ENCODE measurements at places on chromosomes 3 and 15.
A peak's percentile ranks its signal among the peaks of the same experiment; 100 is the strongest.

- DNase-seq = no peak
Measured at GRCh38 chr15:34355241-34355640, 11.8 kb downstream of the LPCAT4 start.

GRCh38 chr3:12752809-12753208 lies 6.2 kb downstream of the TMEM40 start:
- no peak for DNase-seq

DNA sequence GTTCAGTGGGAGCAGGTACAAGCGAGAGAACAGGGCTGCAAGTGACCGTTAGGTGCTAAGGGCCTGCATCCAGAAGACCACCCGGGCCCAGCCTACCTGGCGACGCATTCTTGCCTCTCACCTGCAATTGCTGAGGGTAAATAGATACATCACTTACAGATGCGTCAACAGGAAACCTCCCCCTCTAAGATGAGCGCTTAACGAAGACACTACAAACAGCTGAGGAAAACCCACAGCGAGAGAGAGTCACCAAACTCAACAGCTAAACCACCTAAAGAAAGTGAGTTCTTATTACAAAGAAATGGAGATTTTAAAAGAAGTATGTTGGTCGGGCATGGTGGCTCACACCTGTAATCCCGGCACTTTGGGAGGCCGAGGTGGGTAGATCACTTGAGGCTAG lies 157.9 kb downstream of the CHSY1 start:
- no peak for DNase-seq

DNA sequence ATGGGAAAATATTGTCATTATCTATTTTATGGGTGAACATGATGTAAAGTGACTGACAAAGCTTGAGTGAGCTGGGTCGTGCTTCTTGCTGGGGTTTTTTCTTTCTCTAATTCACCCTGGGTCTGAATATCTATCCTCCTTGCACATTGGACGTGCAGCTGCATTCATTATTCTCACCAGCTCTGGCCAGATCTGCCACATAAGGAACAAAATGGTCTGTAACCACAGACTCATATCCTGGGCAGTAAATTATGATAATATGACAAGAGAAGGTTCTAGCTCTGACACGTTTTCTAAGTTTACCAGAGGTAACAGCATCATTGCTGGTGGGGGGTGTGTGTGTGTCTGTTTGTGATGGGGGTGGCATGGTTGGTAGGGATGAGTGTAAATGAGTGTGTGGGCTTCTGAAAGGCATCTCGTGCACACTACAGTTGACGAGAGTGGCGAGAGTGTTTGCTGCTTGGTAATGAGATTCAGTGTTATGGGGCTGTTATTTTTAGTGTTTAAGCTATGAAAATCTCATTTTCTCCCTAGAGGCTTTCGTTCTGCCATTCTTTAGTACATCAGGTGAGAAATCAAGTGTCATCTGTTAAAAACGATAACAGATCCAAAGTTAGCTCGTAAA lies 418.4 kb downstream of the PDCD6IP start:
- DNase-seq = no peak

DNA sequence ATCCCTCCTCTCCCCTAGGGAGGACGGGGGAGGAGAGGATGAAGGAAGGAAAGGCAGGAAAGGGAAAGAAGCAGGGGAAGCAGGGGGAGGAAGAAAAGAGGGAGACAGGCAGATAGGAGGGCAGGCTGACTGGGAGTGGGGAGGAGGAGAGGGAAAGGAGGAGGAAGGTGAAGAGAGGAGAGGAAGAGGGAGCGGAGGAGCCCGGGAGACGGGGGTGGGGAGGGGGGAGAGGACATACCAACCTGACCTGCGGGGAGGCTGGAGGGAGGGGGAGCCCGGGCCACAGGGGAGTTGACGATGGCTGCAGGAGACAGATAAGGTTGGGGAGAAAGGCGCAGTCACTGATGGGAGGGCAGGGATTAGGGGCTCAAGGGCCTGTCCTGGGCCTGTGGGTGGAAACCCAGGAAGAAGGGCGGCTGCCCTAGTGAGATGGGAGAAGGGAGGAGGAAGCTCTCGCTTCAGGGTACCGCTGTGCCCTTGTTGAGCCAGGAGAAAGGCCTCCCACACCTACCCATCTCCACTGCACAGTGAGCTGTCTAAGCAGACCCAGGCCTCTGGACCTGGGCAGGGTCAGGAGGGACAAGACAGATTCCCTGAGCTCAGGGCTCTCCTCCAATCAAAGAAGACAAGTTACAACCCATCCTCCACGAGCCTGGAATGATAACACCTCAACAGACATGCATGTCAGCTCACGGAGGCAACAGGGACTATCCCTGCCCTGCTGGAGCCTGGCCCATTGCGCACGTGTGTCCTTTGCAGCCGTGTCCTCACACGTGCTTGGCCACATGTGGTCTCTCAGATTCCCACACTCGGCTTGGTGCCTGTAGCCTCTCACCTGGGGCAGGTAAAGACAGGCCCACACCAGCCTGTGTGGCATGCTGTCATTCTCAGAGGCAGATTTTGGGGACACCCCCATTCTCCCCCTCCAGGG lies 27.9 kb downstream of the C3orf18 start:
- no peak for DNase-seq

GRCh38 chr3:187093320-187093719 lies 46.0 kb downstream of the RPL39L start:
- no peak for DNase-seq

DNA sequence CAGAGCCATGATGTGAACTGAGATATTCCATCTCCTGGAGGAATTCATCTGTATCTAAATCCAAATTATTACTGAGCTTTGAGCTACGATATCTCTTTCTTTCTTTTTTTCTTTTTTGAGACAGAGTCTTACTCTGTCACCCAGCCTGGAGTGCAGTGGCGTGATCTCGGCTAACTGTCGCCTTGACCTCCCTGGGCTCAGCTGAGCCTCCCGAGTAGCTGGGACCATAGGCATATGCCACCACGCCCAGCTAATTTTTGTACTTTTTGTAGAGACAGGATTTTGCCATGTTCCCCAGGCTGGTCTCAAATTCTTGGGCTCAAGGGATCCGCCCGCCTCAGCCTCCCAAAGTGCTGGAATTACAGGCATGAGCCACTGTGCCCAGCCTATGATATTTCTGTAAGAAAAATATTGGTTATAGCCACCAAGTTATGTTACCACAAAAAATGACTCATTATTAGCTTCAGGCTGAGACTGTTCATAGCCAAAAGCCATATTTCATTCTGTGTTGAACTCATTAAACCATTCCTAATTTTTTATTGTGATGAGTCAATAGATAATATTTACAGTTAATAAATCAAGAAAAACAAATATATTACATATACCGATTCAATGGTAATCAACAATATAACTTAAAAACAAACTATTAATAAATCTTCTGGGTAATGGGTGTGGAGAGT lies 27.1 kb upstream of the SLC30A4 start:
- no peak for DNase-seq

GRCh38 chr3:115348951-115349745 lies 202.1 kb upstream of the ZBTB20 start:
- DNase-seq = no peak

DNA sequence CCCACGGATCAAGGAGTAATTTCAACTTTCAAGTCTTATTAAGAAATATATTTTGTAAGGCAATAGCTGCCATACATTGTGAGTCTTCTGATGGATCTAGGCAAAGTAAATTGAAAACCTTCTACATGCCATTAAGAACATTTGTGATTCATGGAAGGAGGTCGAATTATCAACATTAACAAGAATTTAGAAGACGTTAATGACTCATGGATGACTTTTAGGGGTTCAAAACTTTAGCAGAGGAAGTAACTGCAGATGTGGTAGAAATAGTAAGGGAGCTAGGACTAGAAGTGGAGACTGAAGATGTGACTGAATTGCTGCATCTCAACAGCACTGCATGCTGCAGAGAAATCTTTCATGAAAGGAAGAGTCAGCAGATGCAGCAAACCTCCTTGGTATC lies 48.1 kb upstream of the DCUN1D1 start:
- no peak for DNase-seq

GRCh38 chr15:29480949-29481348 lies 211.3 kb upstream of the NSMCE3 start:
- DNase-seq = no peak

DNA sequence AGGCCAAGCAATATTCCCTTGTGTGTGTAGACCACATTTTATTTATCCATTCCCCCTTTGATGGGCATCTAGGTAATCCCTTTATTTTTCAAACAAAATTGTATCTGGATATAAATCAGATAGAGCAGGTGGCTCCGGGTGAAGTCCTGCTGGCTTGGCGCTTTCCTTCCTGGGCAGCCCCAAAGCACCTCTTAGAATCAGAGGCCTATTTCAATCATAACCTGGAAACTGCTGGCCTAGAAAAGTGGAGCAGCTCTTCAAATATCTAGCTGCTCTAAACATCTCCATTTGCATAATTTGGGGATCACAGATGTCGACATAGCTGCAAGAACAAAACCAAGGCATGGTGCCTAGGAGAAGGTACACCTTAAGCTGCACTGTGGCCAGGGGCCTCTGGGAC lies 40.2 kb downstream of the RASGRF1 start:
- DNase-seq = no peak

DNA sequence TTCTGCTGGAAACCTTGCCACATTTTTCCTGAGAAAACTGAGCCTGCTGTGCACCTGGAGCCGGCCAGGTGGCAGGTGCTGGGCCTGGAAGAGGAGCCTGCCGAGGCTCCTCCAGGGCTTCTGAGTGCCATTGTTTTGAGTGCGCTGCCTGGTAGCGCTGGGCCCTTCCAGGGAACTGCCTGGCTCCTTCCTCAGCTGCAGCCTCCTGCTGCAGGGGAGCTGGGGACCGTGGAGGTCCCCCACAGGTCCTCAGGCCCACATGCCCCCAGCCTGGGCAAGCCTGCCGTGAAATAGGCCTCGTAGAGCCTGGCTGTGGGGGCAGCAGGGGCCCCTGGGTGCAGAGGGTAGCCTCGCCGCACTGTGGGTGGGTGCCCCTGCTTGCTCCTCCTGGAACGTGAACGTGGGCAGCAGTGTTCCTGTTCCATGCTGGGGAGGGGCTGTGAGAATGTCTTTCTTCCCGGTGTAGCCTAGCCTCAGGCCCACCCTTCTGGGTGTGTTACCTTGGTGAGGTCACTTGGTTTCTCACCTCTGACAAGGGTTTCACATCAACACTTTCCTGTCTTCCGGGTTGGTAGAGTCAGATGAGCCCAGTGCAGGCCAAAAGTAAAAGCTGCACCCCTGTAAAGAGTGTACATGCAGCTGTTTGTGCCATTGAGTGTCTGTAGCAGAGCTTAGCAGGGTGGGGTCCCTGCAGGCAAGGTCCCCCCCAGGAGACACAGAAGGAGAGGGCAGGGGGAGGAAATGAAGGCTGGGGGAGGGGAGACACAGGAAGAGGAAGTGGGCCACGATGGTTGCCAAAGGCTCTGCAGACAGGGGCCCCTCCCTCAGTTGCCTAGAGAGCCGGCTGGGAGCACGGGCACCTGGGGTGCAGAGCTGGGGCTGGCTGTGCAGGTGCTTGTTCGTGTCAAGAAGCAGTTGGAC lies 34.5 kb downstream of the KLF13 start:
- no peak for DNase-seq

- DNase-seq = no peak
Measured at GRCh38 chr15:100235030-100235617, 106.7 kb downstream of the ADAMTS17 start.

GRCh38 chr3:68999605-69000004 lies 13.9 kb downstream of the EOGT start:
- DNase-seq = no peak

GRCh38 chr3:79651536-79652065 lies 116.2 kb downstream of the ROBO1 start:
- no peak for DNase-seq

DNA sequence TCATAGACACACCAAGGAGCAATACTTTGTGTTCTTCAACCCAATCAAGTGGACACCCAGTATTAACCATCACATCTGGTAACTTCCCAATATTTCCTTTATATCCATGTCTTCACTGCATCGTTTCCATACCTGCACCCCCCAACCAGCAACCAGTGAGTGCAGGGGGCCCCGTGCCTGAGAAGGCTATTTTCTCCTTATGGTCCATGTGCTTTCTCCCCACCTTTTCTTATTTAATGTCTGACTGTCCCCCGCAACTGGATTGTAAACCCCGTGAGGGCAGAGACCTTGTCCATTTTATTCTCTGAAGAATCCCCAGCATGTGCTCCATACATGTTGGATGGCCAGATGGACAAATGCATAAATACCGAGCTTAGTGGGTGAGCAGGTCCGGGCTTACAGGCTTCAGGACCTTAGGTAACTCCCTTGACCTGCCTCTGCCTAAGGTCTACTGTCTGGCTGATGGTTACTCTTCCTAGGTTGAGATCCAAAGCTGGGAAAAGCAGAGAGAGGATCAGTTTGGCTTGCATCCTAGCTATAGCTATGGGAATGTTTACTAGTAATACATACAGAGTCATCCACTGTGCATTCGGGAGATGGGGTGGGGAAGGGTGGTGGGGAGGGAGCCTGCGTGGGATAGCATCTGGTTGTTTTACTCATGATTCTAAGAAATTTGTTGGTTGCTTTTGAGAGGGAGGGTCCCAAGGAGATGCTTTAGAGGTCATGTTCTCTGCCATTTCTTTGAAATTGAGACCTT lies 41.5 kb downstream of the PXYLP1 start:
- DNase-seq = no peak

DNA sequence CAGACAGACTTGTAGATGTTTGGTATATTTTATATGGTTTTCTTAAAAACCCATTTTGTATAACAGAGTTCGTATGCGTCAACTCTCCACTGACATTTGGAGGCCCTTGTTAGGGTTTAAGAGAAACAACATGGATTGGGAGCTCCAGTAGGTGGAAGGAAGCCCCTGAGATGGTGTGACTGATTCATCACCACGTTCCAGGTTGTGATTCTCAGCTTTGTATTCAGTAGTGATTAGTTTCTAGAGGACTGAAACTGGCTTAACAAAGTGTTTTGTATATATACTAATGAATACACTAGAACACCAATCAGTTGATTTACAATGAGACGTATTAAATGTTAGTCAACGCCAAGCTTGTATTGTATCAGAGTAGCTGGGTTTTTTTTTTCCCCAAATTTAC lies 33.9 kb downstream of the SNRK start:
- DNase-seq = no peak

GRCh38 chr3:141644931-141645330 lies 93.2 kb upstream of the RNF7 start:
- DNase-seq = no peak

GRCh38 chr3:155870133-155870944 lies at the start of gene GMPS:
Gene GMPS (plus strand): TSS chr3:155870650. CDS start chr3:155870871, 221 bp downstream.
- DNase-seq = peak; percentile 67

DNA sequence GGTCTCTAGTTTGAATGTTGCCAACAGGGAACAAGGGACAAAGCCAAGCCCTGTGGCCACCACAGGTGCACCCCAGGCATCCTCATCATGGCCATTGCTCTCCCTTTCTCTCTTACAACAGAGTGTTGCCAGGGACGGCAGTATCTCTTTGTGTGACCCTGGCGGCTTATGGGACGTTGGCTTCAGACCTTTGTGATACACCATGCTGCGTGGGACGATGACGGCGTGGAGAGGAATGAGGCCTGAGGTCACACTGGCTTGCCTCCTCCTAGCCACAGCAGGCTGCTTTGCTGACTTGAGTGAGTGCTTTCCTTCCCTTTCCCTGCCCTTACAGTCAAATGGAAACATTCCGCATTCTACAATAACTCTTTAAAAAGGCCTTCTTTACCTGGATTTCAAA lies 38.2 kb downstream of the BOC start:
- no peak for DNase-seq
